RWPE2 (cell line): ENCODE measurements at places on chromosomes 5 and 9.

GRCh38 chr5:153584126-153584959 lies 93.9 kb downstream of the GRIA1 start:
- H3K27me3 ChIP-seq: no peaks in the 10 kb centered on the region
- H3K4me1 ChIP-seq: no peaks in the 10 kb centered on the region
- H3K36me3 ChIP-seq: no peaks in the 10 kb centered on the region
- DNase-seq: no peak
- no peak overlapping the region for H3K27ac ChIP-seq

GRCh38 chr5:40679148-40679912 lies 385 bp upstream of the PTGER4 start:
- DNase-seq: peak; percentile 95
- peak overlapping the region; percentile 94 for H3K27ac ChIP-seq
- H3K4me3 ChIP-seq: peak overlapping the region; percentile 82
- H3K27me3 ChIP-seq: no peaks in the 10 kb centered on the region

DNA sequence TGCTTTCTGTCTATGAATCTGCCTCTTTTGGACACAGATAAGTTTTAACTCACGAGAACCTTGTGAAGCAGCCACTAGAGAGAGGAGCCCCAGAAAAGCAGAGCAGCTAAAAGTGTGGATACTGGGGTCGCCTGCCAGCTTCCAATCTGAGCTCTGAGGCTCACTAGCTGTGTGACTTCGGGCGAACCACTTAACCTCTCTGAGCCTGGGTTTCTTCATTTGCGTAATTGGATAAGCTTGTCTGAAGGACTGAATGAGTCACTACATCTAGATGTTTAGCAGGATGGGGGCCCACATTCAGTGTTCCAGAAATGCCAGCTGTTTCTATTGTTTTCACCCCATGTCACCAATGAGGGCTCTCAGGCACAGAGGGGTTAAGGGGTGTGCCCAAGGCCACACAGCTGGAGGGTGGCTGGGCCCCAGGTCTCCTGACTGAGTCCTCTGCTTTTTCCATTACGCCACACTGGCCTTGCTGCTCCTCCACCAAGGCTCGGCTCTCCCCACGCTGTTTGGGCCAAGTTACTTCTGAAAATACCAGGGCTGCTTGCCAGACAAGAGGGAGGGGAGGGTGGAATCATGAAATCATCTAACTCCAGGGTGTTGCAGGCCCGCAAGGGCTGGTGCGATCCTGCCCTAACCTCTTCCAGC lies 36.2 kb downstream of the SH3PXD2B start:
- H3K27me3 ChIP-seq: no peaks in the 10 kb centered on the region
- H3K4me3 ChIP-seq: no peak overlapping the region
- H3K27ac ChIP-seq: peak overlapping the region; percentile 77
- peak; percentile 92 for DNase-seq

GRCh38 chr5:134447815-134448520 lies 36.3 kb upstream of the CDKN2AIPNL start:
- no peak overlapping the region for H3K4me3 ChIP-seq
- no peak for DNase-seq
- H3K27ac ChIP-seq: no peak overlapping the region
- H3K4me1 ChIP-seq: peaks cover 8% of the 10 kb centered on the region
- H3K36me3 ChIP-seq: no peaks in the 10 kb centered on the region

DNA sequence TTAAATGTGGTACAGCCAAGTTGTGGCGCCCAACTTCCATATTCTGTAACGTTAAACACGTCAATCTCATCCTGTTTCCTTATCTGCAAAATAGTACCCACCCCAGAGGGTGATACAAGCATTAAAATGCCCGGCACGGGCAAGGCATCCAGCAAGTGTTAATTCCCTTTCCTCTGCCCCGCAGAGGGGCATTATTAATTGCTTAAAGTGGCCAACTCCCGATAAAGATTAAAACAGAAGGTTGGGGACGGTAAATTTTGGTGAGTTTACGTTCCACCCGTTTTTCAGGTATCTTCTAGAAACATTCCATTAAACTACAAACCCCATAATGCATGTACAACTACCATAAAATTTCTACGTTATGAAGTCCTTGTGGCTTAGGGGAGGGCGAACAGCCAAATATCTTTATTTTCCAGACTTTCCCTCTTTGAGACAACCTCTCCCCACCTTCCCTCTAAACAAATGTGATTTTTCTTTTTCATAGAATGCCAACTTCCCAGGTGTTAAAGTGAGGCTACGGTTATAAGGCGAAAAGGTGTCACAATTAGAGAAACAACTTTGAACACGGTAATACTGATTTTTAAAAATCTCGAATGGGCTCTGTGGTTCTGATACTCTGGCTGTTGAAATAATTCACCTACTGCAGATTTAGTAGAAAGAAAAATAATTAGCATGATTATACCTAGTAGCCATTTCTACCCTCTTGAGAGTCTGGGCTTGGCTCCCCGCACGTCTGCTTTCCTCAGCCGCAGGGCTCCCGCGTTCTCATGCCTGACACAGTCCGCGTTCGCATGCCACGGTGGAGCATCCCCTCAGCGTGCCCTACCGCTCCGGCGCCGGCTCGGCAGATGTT lies 1.2 kb upstream of the GPBP1 start:
- H3K36me3 ChIP-seq: peaks cover 20% of the 10 kb centered on the region
- no peaks in the 10 kb centered on the region for H3K4me1 ChIP-seq
- no peak for DNase-seq
- no peaks in the 10 kb centered on the region for H3K27me3 ChIP-seq

GRCh38 chr5:139017624-139018023 lies 142.5 kb upstream of the LRRTM2 start:
- no peaks in the 10 kb centered on the region for H3K27me3 ChIP-seq
- no peak overlapping the region for H3K4me3 ChIP-seq
- peaks cover 14% of the 10 kb centered on the region for H3K4me1 ChIP-seq
- no peak for DNase-seq
- peaks cover 9% of the 10 kb centered on the region for H3K36me3 ChIP-seq

GRCh38 chr5:80125962-80126480 lies 90.9 kb downstream of the THBS4 start:
- no peak overlapping the region for H3K4me3 ChIP-seq
- peaks cover 2% of the 10 kb centered on the region for H3K27me3 ChIP-seq
- no peaks in the 10 kb centered on the region for H3K4me1 ChIP-seq
- no peak overlapping the region for H3K27ac ChIP-seq
- no peak for DNase-seq
- H3K36me3 ChIP-seq: no peaks in the 10 kb centered on the region

DNA sequence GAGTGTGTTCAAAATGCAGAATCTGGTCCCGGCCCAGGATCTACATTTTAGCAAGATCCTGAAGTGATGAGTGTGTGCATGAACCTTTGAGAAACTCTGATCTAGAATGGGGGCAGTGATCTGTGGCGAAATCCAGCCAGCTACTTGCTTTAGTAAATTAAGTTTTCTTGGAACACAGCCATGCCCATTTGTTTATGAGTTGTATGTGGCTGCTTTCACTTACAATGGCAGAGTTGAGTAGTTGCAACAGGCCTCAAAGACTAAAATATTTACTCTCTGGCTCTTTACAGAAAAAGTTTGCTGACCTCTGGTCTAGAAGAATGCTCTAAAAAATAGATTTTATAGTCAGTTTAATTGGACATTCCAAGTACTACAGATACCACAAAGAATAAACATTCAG lies 588.3 kb downstream of the BNC2 start:
- no peaks in the 10 kb centered on the region for H3K36me3 ChIP-seq
- no peak for DNase-seq
- H3K27ac ChIP-seq: no peak overlapping the region
- no peaks in the 10 kb centered on the region for H3K27me3 ChIP-seq
- H3K4me3 ChIP-seq: no peak overlapping the region

DNA sequence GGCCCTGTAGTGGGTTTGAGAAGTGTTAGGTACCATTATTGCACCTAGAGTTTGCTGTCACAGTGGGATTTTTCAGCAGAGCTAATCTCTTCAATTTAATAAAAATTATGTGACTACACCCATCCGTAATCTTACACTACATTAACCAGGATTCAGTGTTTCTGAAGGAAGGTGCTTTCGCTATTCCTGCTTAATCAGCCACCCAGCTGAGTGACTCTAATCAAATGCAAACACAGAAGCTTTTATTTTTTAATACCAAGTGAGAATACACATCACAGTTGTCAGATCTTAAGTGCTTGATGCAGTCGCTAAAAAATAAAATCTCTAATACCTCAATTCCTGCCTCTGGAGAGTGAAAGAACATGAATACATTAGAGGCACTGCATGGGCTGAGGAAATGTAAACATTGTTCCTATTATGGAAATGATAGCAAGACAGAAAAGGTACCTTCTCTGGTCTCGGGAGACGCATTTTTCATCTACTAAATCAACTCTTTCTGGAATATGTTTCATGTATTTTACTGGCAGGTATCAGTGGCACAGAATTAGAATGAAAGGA lies 125.7 kb downstream of the SEMA6A start:
- H3K36me3 ChIP-seq: no peaks in the 10 kb centered on the region
- DNase-seq: no peak
- H3K4me1 ChIP-seq: no peaks in the 10 kb centered on the region
- no peak overlapping the region for H3K4me3 ChIP-seq
- H3K27me3 ChIP-seq: no peaks in the 10 kb centered on the region

DNA sequence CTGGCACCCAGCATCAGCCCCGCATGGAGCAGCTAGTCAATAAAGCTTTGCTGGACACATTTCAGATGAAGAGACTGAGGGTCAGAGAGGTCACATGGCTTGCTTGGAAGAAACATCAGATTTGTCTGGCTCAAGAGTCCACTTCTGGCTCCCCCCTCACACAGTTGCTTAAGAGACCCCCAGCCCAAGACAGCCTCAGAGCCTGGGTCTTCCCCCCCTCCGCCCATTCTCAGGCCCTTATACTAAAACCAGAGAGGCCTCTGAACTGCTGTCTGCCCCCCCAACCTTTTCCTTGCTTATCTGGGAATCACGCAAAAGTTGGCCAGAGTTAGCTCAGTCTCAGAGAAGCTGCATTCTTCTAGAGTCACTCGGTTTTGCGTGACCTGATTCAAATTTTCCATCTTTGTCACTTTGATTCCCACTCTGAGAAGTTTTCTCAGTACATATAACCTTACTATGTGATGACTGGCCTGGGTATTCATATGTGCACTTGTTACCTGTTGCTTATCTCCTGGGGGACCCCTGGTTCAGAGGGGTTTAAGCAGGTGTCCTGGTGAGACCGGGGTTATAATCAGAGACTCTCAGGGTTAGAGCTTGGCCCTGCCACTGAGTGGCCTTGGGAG lies 145.4 kb upstream of the IER5L start:
- H3K36me3 ChIP-seq: no peaks in the 10 kb centered on the region
- H3K27ac ChIP-seq: no peak overlapping the region
- H3K27me3 ChIP-seq: no peaks in the 10 kb centered on the region
- DNase-seq: peak; percentile 15
- H3K4me1 ChIP-seq: peaks cover 4% of the 10 kb centered on the region

- no peaks in the 10 kb centered on the region for H3K4me1 ChIP-seq
- H3K27ac ChIP-seq: no peak overlapping the region
- no peaks in the 10 kb centered on the region for H3K36me3 ChIP-seq
- no peaks in the 10 kb centered on the region for H3K27me3 ChIP-seq
- no peak overlapping the region for H3K4me3 ChIP-seq
These were observed 71.0 kb downstream of the PGM5 start for GRCh38 chr9:68427216-68427977.

DNA sequence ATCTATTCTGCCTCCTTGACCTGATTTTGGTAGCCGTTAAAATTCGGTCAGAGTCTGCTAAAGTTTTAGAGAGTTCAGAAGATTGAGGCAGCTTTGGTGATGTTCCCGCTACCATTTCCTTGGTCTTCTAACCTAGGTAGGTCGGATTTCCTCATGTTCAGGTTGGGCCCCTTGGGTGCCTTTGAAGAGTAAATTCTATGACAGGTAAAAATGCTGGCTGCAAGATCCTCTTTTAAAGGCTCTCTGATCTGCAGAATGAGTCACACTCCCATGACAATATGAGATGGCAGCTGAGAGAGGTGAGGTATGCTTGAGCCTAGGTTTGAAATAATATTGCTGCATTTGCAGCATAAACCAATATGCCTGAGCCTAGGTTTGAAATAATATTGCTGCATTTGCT lies 198.9 kb downstream of the TSSK1B start:
- no peak for DNase-seq
- no peak overlapping the region for H3K27ac ChIP-seq
- H3K36me3 ChIP-seq: no peaks in the 10 kb centered on the region
- H3K4me1 ChIP-seq: peaks cover 45% of the 10 kb centered on the region
- H3K27me3 ChIP-seq: no peaks in the 10 kb centered on the region

GRCh38 chr5:98218838-98219237 lies 554.6 kb upstream of the RGMB start:
- no peaks in the 10 kb centered on the region for H3K27me3 ChIP-seq
- 0 out of 2 replicates have a peak, but pooled peaks cover 3% of the 10 kb centered on the region for H3K36me3 ChIP-seq
- peaks cover 19% of the 10 kb centered on the region for H3K4me1 ChIP-seq

GRCh38 chr5:56307714-56308333 lies 74.7 kb upstream of the ANKRD55 start:
- no peaks in the 10 kb centered on the region for H3K4me1 ChIP-seq
- no peak overlapping the region for H3K27ac ChIP-seq
- DNase-seq: no peak
- no peak overlapping the region for H3K4me3 ChIP-seq
- H3K27me3 ChIP-seq: no peaks in the 10 kb centered on the region

DNA sequence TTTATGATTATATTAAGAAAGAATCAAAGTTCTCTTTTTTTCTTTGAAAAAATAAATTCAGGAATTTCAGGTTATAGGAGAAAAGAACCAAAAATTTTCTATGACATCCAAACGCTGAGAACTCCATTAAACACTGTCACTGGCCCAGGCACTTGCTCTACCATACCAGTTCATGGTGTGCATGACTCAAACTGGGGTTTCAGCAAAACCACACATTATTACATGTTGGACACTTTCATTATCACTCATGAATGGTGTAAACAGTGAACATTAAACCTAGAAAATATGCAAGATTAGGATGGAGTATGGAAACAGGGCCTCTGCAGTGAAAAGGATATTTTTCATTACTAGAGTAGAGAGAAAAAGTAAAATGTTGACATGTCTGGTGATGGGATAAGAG lies 369.9 kb upstream of the FAM174A start:
- H3K4me1 ChIP-seq: no peaks in the 10 kb centered on the region
- no peak for DNase-seq
- H3K36me3 ChIP-seq: no peaks in the 10 kb centered on the region
- peaks cover 4% of the 10 kb centered on the region for H3K27me3 ChIP-seq
- H3K27ac ChIP-seq: no peak overlapping the region
- no peak overlapping the region for H3K4me3 ChIP-seq

DNA sequence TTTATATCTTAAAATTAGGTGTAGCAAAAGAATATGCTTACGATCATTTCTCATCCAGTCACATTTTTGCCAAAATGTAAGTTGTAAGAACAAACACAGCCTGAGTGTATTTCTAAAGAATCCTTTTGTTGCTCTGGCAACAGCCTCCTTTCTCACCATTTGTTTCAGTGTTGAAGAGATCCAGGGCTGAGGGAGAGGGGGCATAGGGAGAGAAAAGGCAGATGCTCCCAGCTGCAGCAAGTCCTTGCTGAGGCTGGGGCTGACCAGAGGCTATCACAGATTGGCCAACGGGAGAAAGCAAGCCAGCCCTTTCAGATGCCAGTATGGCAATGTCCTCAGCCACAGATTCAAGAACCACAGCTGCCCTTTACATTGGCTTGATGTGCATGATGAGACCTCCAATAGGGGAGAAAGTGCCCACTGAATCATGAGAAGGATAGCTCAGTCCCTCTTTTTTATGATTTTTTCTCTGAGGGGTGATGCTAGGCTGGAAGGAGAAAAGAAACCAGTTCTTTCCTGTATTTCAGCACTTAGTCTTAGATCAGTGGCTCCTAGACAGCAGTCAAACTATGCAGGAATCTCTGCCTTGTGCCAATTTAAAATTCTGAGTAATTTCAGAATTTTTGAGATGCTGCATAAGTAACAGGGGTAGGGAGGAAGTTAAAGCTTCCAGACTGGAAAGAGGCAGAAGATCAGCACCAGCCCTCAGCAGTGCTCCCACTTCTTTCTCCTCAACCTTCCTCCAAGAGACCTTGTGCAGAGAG lies 142.1 kb downstream of the LHFPL2 start:
- H3K27me3 ChIP-seq: no peaks in the 10 kb centered on the region
- H3K36me3 ChIP-seq: peaks cover 3% of the 10 kb centered on the region; the same call in 1 of the 2 replicates
- H3K4me3 ChIP-seq: no peak overlapping the region
- H3K4me1 ChIP-seq: peaks cover 28% of the 10 kb centered on the region
